ENCODE measurements at places on chromosomes 6 and 20. TPM values are rescaled to one million over a fixed set of nuclear protein-coding genes. Genes with fewer than 3 reads are reported as not detected.

GRCh38 chr6:152071318-152071717 is 263.8 kb downstream of the ESR1 start:
- no peaks in the 10 kb centered on the region for H3K27me3 ChIP-seq
- DNase-seq, result no peak
- no peak overlapping the region for H3K4me3 ChIP-seq
- H3K4me1 ChIP-seq, result no peaks in the 10 kb centered on the region
- H3K36me3 ChIP-seq, result no peaks in the 10 kb centered on the region

DNA sequence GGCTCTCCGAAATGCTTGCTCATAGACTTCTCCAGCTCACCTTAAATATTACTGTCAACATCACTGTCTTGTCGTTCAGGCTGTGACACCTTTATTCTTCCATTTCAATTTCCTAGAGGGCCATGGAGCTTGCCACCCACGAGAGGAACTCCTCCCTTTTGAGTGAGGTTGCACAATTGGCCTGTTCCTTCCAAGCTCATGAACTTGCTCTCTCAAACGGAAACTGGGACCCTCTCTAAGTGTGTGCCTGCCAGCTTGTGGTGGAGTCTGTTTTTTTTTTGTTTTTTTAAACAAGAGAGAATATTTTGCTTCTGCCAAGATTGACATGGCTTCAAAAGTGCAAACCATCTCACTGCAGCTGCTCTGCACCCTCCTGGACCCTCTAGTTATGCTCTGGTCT is 19.3 kb upstream of the IYD start:
- H3K4me3 ChIP-seq, result no peak overlapping the region
- no peaks in the 10 kb centered on the region for H3K4me1 ChIP-seq
- no peak for DNase-seq
- H3K27ac ChIP-seq, result no peak overlapping the region
- H3K27me3 ChIP-seq, result no peaks in the 10 kb centered on the region
- no peaks in the 10 kb centered on the region for H3K36me3 ChIP-seq

DNA sequence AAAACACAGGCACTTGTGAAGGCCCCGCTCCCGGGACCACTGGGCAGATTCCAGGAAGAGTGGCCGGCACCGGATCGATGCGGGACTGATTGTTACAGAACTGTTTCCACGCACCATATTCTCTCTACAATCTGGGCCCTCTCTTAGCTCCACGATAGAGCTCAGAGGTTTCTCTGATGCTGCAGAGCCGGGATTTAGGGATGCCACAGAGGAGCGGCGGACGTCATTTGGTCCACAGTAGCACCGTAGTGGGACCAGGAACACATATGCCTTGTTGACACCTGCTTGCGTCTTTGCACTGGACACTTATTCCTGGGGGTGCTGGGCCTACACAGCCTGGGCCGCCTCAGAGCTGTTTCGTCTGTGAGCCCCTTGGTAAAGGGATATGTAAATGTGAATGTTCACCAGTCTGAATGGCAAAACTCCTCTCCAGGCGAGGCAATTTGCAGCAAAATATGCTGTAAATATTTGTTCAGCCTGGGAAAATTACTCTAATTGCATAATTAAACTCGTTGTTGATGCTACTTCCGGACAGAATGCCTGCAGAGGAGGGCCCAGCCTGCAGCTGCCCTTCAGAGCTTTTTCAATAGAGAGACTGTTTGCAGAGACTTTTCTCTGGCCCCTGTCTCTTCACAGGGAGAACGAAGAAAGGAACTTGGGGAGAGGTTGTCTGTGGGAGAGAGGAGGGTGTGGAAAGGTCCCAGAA is 9.4 kb downstream of the PCK1 start:
- no peaks in the 10 kb centered on the region for H3K27me3 ChIP-seq
- peak overlapping the region; percentile 61 for H3K27ac ChIP-seq
- H3K4me3 ChIP-seq, result no peak overlapping the region

DNA sequence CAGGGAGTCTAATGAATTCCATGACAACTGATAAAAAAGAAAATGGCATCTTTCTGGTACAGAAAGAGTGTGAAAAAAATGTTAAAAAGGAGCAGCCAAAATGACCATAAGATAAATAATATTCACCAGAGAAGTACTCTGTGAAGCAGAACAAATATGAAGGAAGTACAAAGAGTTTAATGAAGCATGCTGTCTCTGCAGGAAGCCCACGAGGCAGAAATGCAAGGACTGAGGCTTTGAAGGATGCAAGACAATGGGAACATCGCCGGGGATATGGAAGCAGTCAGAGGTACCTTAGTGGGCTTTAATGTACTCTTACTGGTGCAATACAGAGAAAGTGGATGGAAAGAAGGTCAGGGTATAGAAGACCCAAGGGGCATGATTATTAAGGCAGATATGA is 50.7 kb downstream of the NOX3 start:
- no peaks in the 10 kb centered on the region for H3K4me1 ChIP-seq
- no peak overlapping the region for H3K4me3 ChIP-seq
- no peak overlapping the region for H3K27ac ChIP-seq
- H3K27me3 ChIP-seq, result no peaks in the 10 kb centered on the region

DNA sequence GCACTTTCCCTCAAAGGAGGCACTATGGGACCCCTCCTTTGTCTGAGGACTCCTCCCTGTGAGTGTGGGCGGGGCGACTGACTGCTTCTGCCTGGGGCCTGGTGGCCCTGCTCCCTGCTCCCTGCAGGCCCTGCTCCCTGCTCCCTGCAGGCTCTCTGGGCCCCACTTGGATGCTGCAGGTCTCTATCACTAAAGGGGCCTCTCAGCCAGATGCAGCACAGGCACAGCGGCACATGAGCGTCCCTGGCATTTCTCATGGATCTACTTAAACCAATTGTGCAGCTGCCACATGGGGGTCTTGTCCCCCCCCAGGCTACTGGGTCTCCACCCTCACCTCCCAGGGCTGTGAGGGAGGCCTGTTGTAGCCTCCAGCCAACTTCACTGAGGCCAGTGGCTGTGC is 7.8 kb downstream of the EEF1A2 start:
- no peak overlapping the region for H3K4me3 ChIP-seq
- H3K27me3 ChIP-seq, result peaks cover 18% of the 10 kb centered on the region
- no peaks in the 10 kb centered on the region for H3K36me3 ChIP-seq
- no peak overlapping the region for H3K27ac ChIP-seq
- no peaks in the 10 kb centered on the region for H3K4me1 ChIP-seq
- DNase-seq, result no peak

GRCh38 chr6:155004576-155005372 is 9.7 kb downstream of the TIAM2 start:
- no peak for DNase-seq
- H3K4me1 ChIP-seq, result no peaks in the 10 kb centered on the region
- no peak overlapping the region for H3K27ac ChIP-seq
- H3K4me3 ChIP-seq, result no peak overlapping the region

DNA sequence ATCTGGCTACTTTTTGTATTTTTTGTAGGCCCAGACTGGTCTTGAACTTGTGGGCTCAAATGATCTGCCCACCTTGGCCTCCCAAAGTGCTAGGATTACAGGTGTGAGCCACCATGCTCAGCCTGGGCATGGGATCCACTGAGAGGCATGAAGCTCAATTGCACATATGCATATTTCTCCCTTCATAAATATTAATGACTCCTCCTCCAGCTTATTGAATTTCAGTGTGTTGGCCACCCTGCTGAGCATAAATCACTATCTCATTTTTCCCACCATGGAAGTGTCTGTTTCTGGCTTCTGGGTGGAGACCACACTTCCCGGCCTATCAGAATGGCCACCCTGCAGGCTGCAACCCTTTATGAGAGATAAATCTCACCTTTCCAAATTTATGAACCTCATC is 53.6 kb upstream of the KIF16B start:
- no peaks in the 10 kb centered on the region for H3K4me1 ChIP-seq
- H3K36me3 ChIP-seq, result no peaks in the 10 kb centered on the region
- no peak overlapping the region for H3K27ac ChIP-seq

- DNase-seq, result no peak
- no peak overlapping the region for H3K27ac ChIP-seq
- H3K4me1 ChIP-seq, result no peaks in the 10 kb centered on the region
Measured at GRCh38 chr6:121756666-121757065, 321.2 kb downstream of the GJA1 start.

DNA sequence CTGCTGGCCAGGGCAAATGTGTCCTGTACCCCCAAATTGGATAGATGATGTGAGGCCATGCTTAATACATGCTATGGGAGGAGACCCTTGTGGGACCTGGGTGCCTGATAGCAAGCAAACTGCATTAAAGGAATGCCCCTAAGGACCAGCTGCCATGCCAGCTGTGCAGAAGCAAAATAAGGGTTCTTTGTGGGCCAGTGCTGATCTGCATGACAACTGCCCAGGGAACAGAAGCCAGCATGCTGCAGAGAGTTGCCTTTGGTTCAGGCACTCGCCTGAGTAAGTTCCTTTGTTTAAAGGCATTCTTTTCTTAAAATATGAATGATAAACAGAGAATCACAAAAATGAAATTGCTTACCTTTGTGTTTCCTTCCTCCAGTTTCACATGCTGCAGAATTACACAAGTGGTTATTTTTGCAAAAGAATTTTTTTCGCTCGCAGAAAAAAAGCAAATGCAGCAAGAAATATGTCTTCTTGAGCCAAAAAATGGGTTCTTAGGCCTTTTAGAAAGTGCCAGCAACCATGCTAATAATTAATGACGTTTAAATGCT is 6.9 kb upstream of the SYNDIG1 start:
- no peaks in the 10 kb centered on the region for H3K27me3 ChIP-seq

TINAG gene
- 45.2 TPM for total RNA-seq

SLC17A9 gene
- total RNA-seq, result 54.7 TPM

MAFB gene
- total RNA-seq, result 2.8 TPM

POM121L2 gene
- total RNA-seq, result 0.07 TPM

ZNF133 gene
- total RNA-seq, result 10.9 TPM

KCNK16 gene
- not detected for total RNA-seq

SLC22A1 gene
- 0.74 TPM for total RNA-seq

EIF6 gene
- 194 TPM for total RNA-seq

LPA gene
- total RNA-seq, result not detected

OR10C1 gene
- total RNA-seq, result not detected

FAXC gene
- total RNA-seq, result 0.44 TPM

CNPY3 gene
- total RNA-seq, result 31.1 TPM

MEI4 gene
- not detected for total RNA-seq

SAPCD1 gene
- 1.7 TPM for total RNA-seq
